Stimulated activated naive CD8-positive, alpha-beta T cell treated with anti-CD3 and anti-CD28 coated beads, Interleukin-15, Interleukin-2, amounts not matched to agents 100 U/mL and 50 U/mL, for 24 hours (primary cell): ENCODE measurements at places on chromosomes 5 and 9.

DNA sequence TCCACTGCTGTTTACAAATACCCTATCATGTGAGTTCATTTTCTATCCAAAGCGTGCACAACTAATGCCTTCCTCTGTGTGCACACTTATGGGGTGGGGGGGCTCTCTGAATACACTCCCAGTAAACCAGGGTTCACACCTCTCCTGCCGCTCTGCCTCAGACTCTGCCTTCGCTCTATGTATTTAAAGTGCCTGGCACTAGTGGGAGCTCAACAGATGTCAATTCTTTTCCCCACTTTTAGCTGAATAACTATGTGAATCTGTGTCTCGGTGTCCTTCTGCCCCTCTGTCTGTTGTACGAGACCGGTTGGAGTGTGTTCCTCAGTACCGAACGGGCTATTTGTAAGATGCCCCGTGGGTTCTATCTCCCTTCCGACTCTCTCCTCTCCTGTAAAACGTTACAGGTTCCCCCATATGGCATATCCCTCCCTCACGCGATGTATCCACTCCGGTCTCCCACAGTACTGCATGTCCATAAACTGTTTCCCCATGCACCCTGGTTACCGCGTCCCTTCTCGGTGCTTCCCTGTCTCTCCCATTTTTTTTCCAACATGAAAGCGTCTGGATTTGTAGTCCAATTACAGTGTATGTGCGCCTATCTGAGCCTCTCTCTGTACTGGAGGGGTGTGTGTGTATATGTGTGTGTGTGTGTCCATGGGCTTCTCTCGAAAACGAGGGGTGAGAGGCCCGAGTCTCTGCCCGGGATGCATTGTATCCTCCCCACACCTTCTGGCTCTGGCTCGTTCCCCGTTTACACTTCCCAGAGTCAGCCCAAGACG lies 1.6 kb downstream of the ELL2 start:
- no peak for DNase-seq

- no peak for DNase-seq
Measured at GRCh38 chr5:86986837-86987236, 280.8 kb upstream of the RASA1 start.

GRCh38 chr9:81595887-81596543 lies 93.3 kb downstream of the TLE1 start:
- no peak for DNase-seq

GRCh38 chr9:135225619-135226228 lies 138.3 kb downstream of the OLFM1 start:
- no peak for DNase-seq

- DNase-seq: no peak
Measured at GRCh38 chr5:111584651-111585050, 72.3 kb upstream of the STARD4 start.

- no peak for DNase-seq
Measured at GRCh38 chr5:15463231-15463980, 36.6 kb upstream of the FBXL7 start.

- DNase-seq: no peak
Measured at GRCh38 chr5:119896826-119897536, 267.6 kb downstream of the FAM170A start.

DNA sequence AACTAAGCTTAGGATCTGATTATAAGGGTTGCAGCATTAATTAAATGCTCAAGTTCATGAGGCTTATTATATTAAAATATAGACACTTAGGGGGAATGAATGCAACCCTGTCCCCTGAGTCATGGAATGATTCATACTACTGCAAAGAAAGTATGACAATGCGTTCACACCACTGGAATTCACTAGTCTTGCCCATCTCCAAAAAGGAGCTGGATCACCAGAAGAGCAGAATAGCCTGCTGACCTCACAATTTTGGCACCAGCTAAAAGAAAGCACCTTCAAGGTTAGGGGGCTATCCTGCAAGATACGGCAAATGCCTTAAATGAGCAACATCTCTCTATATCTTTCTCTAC lies 32.0 kb upstream of the TMED7 start:
- no peak for DNase-seq

GRCh38 chr9:32526707-32527048 lies 682 bp upstream of the RIGI start:
- no peak for DNase-seq

GRCh38 chr9:120916991-120917880 lies 9.4 kb downstream of the TRAF1 start:
- DNase-seq: no peak

GRCh38 chr9:84293001-84293798 lies 47.4 kb downstream of the SLC28A3 start:
- peak; percentile 17 for DNase-seq

- DNase-seq: no peak
Measured at GRCh38 chr5:10466446-10467073, 24.9 kb downstream of the ROPN1L start.

DNA sequence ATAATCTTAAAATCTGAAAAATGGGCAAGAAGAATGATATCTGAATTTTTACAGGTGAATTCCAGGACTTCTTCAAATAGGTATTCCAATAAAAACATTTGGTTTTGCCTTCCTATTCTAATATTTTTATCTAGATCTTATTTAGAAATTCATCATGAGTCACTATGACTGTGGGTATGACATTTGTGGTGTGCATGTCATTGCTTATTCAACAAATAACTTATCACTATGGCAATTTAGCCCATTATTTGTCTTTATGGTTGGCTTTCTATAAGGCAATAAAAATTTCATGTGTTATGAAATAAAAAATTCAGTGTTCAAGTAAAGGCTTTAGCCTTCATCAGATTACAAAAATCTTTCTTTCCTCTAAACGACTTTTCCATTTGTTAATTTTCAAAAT lies 1139.6 kb upstream of the NUDT12 start:
- DNase-seq: no peak

GRCh38 chr5:36066540-36067210 lies at the start of gene UGT3A2:
UGT3A2 (minus strand) TSS chr5:36066882; CDS start chr5:36066789, 93 bp downstream.
- no peak for DNase-seq

DNA sequence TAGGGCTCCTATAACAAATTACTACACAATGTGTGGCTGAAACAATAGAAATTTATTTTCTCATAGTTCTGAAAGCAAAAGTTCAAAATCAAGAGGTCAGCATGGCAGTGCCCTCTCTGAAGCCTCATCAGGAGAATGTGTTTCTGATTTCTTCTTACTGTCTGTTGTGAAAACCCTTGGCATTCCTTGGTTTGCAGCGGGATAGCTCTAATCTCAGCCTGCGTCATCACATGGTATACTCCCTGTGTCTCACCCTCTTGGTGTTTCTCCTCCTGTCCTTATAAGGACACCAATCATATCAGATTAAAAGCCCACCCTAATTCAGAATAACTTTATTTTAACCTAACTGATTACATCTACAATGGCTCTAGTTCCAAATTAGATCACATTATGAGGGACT lies 87.5 kb upstream of the CDH9 start:
- DNase-seq: no peak

GRCh38 chr5:138366632-138367382 lies 14.3 kb downstream of the KDM3B start:
- no peak for DNase-seq

DNA sequence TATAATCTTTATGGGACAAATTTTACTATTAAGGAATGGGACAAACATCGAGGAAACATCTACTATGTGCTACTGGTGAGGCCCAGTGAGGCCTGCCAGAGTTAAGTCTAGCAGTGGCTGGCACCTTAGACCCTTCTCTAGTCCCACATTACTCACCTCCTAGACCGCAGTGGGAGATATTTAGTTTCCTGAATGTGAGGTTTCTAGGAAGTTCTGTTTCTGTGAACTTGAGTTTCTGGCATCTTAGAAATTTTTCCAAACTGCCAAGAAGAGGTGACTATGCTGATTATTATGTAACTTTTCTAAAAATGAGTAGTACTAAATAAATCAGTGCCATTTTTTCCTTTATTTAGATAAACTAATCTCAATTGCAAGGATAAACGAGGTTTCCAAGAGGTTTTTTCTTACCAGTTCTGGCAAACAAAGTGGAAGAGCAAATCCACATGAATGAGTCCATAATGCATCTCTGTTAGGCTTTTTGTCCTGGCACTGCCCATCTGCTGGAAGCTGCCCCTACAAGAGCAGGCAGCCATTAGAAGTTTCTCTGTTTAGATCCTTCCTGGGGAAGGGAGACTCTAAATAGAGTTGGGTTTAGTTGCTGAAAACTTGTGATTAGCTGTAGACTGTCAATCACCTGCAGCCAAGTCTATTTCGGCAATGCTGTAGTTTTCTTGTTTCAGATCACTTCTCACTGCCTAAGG lies 348.7 kb downstream of the MAN2A1 start:
- DNase-seq: no peak

- DNase-seq: peak; percentile 6
Measured at GRCh38 chr5:53170746-53171349, 61.3 kb upstream of the MOCS2 start.

DNA sequence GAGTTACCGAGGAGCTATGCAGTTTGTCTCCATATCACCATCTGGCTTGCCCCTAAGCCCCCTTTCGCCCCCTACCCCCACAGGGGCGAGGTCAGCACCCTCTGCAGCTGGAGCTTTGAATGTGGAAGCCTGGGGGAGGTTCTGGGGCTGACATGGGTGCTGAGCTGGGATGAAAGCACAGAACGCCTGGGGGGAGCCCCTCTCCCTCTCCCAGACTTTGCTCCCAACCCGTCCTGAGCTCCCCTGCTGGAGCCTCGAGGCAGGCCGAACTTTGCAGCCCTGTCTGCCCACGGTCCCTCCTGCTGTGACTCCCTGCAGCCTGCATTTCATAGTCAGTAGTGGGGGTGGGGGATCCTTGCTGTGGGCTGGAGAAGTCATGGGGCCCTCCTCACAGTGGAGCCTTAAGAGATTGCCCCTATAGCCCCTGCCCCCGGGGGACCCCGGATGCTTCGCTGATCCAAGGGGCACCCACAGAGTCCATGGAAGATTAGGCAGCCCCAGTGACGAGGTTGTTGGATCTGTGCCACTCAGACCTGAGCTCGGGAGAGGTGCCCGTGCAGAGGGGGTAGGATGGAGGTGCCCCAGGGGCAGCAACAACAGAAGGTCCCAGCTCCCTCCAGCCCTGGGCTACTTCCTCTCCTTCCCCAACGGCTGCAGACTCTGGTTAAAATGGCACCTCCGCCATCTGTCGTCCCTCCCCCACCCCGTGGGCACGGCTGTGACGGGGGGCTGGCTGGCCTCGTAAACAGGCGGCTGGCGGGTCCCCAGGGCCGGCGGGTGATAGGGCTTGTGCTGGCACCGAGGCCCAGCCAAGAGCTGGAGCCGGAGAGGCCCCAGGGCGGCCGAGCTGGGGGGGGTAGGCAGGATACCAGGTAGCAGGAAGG lies 162.0 kb downstream of the C9orf50 start:
- DNase-seq: peak; percentile 68

DNA sequence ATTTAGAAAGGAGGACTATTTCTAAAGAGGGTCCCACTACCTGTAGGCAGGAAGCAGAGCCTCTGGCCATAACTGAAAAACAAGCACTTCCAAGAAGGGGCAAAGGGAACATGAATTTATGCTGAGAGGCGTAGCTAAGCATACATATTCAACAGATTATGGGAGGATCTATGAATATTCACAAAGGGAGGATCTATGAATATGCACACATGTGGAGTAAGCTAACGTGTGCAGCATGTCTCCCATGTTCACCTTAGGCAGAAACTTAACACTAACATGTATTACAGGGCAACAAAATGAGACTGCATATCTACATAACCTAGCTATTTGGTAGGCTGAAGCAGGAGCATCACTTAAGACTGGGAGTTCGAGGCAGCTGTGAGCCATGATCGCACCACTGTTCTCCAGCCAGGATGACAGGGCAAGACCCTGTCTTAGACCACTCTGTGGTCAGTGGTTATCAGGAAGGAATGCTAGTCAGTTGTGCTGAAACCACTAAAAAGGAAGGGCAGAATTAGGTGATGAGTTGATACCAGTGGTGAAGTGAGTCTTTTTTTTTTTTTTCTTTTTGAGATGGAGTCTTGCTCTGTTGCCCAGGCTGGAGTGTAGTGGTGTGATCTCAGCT lies 20.8 kb downstream of the FXN start:
- no peak for DNase-seq

DNA sequence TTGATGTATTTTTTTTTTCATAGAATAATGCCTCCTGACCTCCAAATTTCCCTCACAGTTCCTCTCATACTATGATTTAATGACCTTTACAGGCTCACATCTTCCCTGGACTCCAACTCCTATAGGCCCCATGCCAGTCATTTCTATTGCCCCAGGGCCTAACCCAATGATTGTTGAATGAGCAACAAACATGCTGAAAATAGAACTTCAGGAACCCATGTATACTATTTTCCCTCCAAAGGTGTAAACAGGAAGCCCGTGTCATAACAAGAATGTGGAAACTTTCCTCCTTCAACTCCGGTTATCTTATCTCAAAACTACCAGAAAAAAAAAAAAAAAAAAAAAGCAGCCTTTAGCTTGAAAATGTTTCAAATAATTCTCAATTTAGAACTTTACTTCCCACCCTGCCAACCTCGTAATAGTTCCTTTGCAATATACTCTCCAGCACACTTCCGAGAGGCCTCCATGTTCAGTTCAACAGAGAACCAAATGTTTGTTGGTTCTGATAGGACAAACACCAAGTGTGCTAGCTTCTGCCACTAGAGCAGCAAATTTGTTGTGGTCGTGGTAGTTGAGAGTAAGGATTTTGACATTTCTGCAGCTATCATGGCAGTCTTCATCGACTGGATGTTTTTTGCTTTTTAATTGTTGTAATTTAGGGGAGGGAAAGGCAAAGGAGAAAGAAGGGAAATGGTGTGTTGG lies 25.8 kb downstream of the TRPM6 start:
- DNase-seq: no peak

DNA sequence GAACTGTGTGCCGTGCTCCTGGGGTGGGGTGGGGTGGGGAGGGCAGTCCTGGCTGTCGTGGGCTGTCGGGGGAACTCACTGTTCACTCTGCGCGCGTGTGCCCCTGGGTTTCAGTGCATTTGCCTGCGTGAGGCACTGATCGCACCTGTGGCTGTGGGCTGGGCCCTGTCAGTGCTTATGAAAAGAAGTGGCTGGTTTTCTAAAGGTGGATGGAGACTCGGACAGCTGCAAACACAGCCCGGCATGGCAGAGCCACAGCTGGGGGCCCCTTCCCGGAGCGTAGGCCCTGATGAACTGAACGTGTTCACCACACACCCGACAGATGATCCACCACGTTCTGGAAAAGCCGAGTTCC lies 42.7 kb downstream of the NKD2 start:
- no peak for DNase-seq

DNA sequence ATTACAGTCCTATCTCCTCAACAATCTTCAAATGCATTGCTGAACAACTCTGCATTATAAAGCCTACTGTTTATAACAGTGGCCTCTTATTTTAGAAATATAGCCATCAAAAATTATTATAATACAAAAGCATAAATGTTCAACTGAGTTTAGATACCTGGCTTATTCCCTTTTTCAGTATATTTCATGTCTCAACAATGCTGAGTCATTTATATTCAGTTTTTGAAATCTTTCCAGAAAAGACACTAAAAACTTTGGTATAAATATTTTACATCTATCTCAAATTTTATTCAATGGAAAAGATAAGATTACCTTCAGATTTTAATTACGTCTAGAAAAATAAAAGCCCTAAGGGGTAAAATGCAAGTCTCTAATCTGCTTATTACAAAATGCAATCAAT lies 37.9 kb downstream of the LURAP1L start:
- no peak for DNase-seq

DNA sequence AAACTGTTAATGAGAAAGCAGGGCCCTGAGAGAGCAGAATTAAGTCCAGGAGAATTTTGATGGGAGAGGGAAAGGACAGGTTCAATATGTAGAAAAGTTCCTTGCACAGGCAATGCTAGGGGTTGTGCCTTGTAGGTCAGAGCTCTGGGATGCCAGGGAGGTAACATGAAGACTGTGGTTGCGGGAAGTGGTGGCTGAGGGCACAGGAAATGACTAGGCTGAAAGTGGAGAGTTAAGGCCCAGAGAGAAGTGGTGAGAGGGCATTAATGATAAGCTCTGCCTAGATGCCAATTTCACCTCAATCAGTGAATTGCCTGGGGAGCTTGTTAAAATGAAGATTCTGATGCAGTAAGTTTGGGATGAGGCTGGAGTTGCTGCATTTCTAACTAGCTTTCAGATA lies 31.5 kb upstream of the PPP3R2 start:
- no peak for DNase-seq
